ENCODE measurements at places on chromosomes 6 and 20.

GRCh38 chr20:38152621-38153221 lies 12.3 kb downstream of the TGM2 start:
- DNase-seq = peak; percentile 63

GRCh38 chr6:87897013-87897412 lies 150.6 kb upstream of the SPACA1 start:
- DNase-seq = no peak

DNA sequence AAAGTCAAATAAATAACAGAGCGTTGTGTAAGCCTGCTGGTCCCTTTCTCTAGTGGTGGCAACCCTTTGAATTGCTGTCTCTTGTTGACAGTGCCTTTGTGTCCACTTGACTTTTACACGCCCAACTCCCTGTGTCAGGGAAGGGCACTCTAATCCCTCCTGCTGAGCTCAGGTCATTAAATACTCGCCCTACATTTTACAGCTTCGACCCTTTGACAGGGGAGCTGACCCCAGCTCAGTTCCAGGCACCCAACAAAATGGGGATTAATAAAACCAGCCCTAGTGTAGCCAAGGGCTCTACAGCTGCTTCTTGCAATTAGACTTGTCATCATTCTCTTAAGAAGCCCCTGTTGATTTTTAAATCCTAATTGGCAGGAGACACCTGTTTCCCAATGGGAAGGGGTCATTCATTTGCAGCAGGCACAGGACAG lies 308.2 kb downstream of the EYA4 start:
- DNase-seq = no peak

DNA sequence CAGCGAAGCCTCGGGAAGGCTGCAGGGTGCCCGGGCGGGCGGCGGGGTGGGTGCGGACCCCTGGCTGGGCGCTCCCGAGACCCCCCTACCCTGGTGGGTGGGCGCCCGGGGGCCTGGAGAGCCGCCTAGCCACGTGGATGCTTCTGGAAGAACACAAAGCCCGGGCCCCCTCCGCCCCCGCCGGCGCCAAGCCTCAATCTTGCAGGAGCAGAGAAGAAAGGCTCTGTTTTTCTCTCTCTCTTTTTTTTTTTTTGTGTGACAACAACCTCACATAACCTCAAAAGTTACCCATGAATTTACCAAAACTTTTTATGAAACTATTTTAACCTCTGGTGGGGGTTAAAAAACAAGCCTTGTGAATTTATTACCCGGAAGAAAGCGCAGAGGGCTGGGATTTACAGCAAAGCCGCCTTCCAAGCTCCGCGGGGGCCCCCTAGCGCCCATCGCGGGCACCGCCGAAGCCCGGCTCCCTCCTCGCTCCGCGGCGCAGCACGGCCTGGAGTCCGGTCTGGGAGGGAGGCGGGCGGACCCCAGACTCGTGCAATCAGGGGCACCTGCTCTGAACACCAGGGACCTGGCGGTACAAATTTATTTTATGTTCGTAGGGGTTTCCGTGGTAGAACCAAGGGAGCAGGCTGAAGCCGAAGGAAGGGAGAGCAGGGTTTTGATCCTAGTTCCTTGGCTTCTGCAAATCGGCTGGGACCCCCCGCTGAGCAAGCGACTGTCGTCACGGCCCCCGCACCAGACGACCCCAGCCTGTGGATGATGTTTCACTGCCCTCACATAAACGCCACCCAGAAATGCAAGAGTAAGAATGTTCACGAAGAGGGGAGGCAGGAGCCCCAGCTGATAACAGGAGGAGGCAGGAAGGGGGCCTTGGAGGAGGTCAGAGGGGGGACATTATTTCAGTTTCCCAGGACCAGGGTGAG lies 58.9 kb downstream of the ZNF831 start:
- peak; percentile 75 for DNase-seq

DNA sequence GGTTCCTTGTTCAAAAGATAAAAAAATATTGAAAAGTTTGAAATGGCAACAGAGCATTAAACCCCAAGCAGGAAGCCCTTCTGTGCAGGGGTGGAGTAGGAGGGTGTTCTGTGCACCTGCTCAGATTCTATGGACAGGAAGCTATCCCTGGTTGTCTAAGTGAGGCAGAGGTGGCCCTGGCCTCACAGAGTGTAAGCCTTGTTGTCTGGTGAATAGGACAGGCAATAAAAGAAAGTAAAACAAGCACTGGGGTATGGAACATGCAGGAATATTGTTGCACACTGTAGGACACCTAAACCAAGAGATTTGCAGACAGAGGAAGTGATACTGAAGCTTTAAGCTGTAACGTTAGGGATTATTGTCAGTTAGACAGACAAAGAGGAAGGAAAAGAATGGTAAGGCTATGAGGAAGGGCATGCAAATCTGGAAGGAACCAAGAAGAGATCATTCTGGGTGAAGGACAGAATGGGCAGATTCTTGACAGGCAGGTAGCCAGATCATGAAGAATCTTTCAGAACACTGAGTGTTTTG lies 66.8 kb downstream of the TBC1D7 start:
- DNase-seq = no peak

DNA sequence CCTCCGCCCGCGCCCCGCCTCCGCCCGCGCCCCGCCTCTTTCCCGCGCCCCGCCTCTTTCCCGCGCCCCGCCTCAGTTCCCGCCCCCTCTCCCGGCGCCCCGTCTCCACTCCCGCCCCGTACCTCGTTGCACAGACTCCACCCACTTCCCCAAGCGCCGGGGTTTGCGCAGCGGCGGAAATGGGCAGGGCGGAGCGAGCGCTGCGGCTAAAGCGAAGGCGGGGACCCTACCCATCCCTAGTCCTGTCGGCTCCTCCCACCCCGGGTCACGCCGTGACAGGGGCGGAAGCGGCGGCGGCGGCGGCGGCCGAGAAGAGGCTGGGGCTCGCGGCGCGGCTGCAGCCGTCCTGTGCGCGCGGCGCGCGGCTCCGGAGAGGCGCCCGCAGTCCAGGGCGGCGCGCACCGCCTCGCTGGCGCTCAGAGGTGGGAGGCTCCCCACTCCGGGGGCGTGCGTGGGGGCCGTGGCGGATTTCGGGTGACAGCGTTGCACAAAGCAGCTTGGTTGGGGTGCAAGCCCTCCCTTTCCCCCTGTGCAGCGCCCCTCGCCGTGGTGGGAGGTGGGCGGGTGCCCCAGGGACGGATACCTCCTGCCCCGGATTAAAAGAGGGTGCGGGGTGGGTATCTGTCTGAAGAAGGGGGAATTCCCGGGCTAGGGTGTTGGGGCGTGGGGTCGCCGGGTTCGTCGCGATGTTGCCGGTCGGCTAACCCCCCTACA lies at the start of gene KDM1B:
Gene KDM1B, plus strand, starts transcription at position 273 of the 714 bp plus-strand sequence. CDS start 4,474 bp downstream, outside the sequence.
- DNase-seq = peak; percentile 99

DNA sequence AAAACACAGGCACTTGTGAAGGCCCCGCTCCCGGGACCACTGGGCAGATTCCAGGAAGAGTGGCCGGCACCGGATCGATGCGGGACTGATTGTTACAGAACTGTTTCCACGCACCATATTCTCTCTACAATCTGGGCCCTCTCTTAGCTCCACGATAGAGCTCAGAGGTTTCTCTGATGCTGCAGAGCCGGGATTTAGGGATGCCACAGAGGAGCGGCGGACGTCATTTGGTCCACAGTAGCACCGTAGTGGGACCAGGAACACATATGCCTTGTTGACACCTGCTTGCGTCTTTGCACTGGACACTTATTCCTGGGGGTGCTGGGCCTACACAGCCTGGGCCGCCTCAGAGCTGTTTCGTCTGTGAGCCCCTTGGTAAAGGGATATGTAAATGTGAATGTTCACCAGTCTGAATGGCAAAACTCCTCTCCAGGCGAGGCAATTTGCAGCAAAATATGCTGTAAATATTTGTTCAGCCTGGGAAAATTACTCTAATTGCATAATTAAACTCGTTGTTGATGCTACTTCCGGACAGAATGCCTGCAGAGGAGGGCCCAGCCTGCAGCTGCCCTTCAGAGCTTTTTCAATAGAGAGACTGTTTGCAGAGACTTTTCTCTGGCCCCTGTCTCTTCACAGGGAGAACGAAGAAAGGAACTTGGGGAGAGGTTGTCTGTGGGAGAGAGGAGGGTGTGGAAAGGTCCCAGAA lies 9.4 kb downstream of the PCK1 start:
- DNase-seq = no peak

DNA sequence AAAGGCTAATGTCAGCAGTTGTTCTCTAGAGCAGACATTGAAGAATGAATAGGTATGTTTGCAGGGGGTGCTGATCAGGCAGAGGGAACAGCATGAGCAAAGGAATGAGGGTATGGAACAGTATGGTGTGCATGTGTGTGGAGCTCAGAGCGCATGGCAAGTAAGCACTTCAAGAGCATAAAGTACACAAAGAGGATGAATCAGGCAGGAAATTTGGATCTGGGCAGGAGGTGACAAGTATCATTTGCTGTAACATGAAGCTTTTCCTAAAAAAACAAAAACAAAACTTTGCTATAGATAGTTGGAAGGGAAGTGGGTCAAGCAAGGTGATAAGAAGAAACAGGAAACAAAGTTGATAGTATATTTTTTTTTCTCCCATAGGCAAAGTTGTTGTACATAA lies 746.8 kb downstream of the HDGFL1 start:
- no peak for DNase-seq

DNA sequence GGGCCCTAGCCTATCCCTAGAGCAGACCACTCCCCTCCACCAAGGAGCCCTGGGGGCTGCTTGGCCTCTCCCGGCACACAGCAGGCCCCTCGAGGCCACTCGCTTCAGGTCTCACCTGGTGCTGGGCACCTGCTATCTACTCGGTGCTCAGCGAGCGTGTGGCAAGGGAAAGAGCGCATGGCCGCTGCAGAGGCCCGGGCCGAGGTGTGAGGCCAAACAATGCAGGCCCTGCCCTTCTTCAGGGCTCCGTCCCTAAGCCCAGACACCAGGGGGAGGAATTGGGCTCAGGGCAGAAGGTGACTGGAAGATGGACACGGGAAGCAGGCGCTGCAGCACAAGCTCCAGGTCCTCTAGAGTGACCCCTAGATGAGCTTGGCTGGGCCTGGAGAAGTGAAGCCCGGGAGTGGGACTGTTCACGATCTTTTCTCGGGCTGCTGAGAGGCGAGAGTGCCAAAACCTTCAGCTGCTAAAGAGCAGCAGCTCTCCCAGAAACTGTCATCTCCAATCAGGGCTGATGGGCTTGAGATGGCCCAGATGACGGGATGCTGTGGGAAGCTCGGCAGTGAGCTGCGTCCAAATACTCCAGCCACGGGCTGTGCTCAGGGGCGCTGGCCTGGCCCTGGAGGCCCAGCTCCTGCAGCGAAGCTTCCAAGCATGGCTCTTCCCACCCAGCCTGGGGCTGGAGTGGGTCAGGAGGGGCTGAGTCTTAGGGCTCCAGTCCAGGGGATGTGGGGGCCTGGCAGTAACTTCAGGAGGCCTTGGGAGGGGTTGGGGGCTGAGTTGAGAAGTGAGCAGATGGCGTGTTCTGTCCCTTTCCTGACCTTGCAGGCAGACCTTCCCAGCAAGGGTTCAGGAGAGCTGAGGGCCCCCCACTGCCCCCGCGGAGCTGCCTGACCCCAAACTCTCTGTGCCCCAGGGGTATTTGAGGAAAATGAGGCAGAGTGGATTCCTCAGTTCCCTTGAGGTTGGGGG lies 43.7 kb downstream of the APCDD1L start:
- DNase-seq = peak; percentile 27

- peak; percentile 35 for DNase-seq
Observed at GRCh38 chr6:29552512-29553051, 7.0 kb downstream of the UBD start.

DNA sequence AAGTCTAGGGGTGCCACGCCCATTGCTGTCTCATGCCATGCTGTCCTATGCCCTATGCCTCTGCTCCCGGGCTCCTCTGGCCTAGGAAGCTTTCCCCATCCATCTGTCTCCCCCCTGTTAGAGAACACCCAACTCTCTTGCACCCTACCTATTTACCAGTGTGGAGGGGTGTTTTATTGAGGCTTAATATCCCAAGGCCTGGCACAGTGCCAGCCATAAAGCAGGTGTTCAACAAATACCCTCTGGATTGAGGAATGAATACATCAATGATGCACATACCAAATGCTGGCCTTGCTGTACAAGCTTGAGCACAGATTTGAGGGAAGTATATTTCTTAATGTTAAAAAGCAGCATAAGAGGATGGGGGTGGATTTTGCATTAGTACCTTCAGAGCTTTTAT lies 38.3 kb downstream of the METTL24 start:
- DNase-seq = no peak

GRCh38 chr6:56241124-56241802 lies 6.1 kb downstream of the COL21A1 start:
- DNase-seq = no peak

GRCh38 chr6:18327626-18328025 lies 59.5 kb upstream of the RNF144B start:
- peak; percentile 69 for DNase-seq

DNA sequence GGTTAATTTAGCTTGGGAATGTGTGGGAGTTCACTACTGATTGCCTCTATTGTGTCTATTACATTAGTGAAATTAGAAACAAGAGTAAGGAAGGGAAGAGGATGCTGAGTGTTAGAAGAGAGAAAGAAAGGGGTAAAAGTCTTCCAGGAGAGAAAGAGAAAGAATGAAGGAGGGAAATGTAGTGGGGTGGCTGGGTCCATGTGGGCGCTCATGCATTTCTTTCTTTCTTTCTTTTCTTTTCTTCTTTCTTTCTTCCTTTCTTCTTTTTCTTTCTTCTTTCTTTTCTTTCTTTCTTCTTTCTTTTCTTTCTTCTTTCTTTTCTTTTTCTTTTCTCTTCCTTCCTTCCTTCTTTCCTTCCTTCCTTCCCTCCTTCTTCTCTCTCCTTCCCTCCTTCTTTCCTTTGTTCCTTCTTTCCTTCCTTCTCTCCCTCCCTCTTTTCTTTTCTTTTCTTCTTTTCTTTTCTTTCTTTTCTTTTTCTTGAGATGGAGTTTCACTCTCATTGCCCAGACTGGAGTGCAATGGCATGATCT lies 16.2 kb upstream of the SALL4 start:
- no peak for DNase-seq

DNA sequence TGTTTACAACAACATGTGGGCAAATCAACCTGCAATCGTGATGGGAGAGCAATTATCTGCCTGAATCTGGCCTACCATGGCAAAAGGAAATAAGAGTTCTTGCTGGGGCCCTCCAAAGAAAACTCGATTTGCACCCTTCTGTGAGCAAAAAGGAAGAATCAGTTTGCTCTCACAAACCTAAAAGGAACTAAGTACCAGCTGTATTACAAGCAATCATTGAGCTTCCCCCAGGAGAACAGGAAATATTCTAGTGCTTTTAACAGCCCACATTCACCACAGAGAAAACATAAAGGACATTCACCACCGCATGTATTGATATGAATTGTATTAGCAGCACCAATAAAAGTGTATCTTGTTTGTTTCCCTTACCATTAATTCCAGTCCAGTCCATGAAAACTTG lies 75.0 kb downstream of the MBOAT1 start:
- no peak for DNase-seq

DNA sequence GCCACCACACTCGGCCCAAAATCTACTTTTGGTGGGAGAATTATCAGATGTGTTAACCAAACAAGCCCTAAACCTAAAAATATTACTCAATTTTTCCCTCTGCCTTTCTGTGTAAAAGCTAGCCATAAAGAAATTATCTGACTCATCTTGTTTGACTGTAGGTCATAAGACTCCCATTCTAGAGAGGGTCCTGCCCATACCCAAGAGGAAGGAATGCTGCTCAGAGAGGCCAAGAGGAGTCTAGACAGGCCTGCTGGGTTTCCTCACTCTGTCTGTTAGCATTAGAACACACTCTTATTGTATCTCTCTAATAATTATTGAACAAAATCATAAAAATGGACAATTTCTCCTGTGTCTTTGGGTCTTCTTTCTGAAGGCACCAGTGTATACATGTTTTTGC lies 26.1 kb downstream of the C6orf141 start:
- DNase-seq = no peak
